Kidney glomerular epithelial cell (primary cell): ENCODE measurements at places on chromosomes 1 and 21.

DNA sequence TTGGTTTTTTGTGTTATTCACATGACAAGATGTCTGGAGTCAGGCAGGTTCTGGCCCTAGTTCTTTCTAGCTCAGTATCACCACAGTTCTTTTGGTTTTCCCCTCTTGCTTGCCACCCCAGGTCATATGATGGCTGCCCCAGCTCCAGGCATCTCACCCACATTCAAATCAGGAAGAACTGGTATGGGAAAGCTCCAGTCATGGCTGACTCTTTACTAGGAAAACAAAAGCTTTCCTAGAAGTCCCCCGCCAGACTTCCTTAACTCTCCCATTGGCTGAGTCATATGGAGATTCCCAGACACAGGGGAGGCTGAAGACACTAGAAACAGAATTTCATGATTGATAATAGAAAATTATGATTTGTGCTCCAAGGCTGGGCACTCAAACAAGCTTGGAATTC, 22.1 kb upstream of the EYA3 start:
- peak; percentile 34 for DNase-seq

- no peak for DNase-seq
These were observed 788 bp upstream of the TXNIP start for GRCh38 chr1:145997016-145997717.

DNA sequence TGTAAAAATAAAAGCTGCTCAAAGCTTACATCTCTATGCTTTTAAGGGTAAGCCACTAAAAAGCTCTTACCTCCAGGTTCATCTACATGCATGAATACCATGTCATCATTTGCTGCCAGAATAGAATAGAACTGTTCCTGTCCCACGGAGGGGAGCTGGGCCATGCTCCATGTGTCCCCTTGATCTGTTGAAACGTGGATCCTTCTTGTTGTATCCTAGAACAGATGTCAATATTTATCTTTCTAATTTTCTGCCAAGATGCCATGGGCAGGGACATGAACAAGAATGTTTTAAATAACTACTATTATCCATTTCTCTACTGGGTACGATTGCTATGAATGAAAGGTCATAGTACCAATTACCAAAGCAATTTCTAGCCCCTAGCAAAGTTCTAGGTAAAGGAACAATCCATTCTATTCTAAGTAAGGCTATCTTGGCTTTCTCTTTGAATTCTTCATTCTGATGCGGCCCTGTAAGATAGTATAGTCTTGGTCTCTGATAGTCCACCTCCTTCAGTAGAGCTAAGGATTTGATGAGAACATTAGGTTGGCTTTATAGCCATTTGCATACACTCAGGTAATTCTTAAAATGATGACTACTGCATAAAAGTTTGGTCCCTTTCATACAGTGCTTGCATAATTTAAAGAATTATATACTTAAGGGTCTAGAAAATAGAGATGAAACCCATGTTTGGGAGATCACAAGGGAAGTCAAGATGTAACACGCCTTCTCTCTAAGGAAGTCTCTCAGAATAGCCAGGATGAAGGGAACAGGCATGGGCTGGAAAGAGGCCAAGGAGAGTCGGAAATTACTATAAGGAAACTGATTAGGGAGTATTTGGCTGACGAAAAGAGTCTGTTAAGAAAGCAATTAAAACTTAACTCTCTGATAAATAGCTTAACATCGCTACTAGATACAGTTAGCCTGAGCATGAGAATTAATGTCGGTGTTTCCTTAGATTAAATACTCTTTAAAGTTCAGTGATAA, 35.4 kb upstream of the MYBPHL start:
- DNase-seq = no peak

DNA sequence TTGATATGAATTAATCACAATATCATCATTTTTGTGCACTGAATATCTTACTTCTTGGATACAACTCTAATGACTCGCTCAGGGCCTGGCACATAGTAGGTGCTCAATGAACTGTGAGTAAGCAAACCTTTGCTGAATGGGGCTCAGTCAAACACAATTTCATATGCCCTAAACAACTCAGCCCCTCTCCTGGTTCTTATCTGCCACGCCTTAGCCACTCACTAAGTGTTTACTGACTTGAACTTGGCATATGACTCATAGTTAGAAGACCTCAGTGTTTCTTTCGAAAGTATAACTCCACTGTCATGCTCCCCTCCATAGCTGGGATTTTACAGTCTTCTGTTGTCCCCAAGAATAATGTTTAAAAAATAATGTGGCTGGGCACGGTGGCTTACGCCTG, 4.8 kb upstream of the IFNLR1 start:
- DNase-seq = no peak

- no peak for DNase-seq
These were observed 19.3 kb upstream of the LBR start for GRCh38 chr1:225446981-225447615.

- DNase-seq = no peak
These were observed 341.5 kb upstream of the ZP4 start for GRCh38 chr1:238232084-238232710.

DNA sequence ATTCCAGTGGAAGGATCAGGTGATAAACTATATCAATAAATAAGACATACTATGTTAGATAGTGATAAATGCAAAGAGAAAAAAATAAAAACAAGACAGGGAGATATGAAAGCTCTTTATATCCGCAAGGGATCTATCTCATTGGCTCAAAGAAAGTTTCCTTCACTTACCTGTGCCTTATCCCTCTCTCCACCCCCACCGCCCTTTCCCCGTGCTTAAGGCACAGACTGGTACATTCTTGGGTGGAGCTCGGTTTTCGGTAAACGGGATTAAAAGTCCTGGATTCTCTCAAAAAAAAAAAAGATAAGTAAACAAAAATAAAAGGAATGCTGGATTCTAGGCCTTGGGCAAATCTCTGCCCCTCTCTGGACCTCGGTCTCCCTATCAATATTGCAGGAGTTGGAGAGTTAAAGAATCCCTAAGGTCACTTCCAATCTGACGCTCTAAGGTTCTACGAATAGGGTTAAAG, 593 bp upstream of the DNAJC16 start:
- DNase-seq = no peak

DNA sequence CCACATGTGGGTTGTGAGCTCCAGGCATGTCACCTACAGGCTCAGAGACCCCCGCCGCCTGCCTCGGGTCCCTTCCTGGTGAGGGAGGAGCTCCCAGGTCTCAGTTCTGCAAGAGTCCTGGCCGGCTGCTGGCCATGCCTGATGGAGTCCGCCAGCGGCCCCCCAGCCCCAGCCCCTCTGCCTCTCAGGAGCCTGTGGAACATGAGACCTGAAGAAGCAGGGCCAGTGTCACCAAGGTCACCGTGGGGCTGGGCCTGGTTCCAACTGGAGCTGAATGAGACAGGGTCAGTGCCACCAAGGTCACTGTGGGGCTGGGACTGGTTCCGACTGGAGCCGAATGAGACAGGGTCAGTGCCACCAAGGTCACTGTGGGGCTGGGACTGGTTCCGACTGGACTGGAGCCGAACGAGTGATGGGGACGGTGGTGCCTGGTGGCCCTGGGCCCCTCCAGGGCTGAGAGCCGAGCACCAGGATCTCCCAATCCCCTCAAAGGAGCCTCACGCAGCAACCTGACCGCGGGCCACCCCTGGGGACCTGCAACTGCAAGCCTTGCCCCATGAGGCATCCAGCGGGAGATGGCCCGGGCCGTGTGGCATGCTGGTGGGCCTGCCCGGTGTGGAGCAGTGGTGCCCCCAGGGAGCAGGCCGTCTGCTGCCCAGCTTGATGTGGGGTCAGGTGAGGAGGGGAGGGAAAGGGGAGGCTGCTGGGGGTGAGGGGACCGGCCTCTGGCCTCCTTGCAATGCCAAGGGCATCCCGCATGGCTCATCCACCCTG, 14.5 kb upstream of the PTTG1IP start:
- no peak for DNase-seq

GRCh38 chr1:171245458-171246064, 2.7 kb upstream of the FMO1 start:
- DNase-seq = peak; percentile 34

DNA sequence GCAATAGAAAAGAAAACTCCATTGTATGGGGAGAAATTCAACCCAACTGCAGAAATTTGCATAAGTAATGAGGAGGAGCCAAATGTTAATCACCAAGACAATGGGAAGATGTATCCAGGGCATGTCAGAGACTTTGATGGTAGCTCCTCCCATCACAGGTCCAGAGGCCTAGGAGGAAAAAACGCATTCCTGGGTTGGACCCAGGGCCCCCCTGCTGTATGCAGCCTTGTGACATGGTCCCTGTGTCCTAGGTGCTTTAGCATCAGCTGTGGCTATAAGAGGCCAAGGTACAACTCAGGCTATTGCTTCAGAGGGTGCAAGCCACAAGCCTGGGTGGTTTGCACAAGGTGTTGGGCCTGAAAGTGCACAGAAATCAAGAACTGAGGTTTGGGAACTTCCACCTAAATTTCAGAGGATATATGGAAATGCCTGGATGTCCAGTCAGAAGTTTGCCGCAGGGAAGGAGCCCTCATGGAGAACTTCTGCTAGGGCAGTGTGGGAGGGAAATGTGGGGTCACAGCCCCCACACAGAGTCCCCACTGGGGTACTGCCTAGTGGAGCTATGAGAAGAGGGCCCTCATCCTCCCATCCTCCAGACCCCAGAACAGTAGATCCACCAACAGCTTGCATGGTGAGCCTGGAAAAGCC, 162.3 kb downstream of the TGFB2 start:
- no peak for DNase-seq

DNA sequence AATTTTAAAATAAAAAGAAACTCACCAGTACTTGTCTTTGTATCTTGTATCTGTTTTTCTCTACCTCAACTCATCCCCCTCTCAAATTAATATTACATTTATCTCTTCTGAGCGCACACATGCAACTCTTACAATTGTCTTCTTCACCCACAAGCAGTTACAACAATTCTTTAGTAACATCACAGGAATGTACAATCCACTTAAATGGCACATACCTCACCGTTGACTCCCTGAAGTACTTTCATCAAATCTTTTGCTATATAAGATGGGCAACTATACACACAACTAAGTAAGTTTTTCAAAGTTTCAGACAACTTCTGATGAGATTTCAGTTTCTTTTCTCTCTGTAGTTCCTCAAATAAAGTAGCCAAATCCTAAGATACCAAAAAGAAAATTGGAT, 28.3 kb downstream of the HEATR1 start:
- no peak for DNase-seq

- no peak for DNase-seq
These were observed 274.4 kb downstream of the PCP4 start for GRCh38 chr21:40141621-40142020.

GRCh38 chr1:172936088-172936645, 114.6 kb downstream of the TNFSF18 start:
- no peak for DNase-seq

DNA sequence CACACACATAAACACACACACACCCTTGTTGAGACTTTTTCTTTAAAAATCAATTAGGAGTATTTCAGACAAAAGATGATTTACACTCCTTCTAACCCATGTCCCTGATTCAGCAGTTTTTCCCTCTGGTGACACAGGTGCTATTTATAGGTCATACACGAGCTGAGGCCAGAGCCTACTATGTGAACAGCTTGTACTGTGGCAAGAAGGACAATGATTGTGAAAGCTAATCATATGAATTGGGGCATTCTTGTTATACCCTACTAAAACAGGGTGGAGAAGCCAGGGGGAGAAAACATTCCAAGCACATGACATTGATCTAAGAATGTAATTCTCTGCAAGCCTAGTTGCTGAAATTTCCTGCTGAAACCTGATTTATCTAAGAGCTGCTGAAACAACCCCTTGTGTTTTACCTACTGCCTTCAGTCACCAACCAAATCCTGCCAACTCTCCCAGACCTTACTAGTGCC, 60.3 kb downstream of the XCL1 start:
- peak; percentile 17 for DNase-seq
